ENCODE measurements at places on chromosomes 13 and 19.

DNA sequence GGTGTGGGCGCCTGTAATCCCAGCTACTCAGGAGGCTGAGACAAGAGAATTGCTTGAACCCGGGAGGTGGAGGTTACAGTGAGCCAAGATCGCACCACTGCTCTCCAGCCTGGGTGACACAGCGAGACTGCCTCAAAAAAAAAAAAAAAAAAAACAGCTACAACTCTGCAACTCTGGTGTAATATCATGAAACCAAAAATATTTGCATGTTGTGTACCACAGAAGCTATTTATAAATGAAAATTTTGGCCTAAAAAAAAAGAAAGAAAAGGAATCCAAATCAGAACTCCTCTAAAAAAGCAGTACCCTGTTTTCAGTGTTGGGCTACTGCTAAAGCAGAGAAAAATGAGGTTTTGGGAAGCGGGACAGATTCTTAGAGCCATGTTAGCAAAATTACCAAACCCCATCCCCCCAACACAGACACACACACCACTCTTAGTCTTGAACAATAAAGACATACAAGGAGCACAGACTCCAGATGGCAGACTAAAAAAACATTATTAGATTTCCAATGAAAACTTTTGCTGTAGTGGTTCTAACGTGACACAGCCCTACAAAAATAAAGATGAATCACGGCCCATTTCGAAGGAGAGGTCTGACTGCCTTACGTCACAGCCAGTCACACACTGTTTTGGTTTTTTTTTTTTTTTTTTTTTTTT lies 51.5 kb downstream of the INSR start:
- no peaks in the 10 kb centered on the region for H3K27me3 ChIP-seq
- DNase-seq, result no peak
- H3K4me1 ChIP-seq, result no peaks in the 10 kb centered on the region
- H3K27ac ChIP-seq, result no peak overlapping the region

DNA sequence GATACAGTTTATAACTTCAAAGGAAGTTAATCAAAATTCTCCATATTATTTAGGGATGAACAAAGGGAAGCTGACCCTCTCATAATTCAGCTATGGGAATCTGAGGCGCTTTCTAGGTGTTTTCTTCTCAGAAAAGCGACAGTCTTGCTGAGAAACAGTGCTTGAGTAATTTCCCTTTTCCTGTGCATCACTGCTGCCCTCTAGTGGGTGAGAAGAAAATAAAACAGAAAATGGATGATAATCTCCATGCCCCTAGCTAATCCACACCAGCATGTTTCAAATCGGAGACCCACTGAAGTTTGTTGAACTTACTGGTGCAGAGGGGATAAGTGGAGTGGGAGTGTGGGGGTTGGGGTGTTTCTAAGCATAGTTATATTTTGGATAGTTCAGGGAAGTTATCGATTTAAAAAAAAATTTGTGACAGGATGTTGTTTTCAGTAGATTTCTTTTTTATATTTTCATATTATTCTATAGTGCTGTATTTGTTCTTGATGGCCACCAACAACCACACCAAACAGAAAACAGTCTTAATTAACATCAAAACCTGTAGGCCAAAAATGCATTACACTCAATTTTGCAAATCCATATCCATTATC lies 21.4 kb downstream of the LCP1 start:
- DNase-seq, result peak; percentile 71
- no peaks in the 10 kb centered on the region for H3K27me3 ChIP-seq
- peak overlapping the region; percentile 13 for H3K4me3 ChIP-seq

DNA sequence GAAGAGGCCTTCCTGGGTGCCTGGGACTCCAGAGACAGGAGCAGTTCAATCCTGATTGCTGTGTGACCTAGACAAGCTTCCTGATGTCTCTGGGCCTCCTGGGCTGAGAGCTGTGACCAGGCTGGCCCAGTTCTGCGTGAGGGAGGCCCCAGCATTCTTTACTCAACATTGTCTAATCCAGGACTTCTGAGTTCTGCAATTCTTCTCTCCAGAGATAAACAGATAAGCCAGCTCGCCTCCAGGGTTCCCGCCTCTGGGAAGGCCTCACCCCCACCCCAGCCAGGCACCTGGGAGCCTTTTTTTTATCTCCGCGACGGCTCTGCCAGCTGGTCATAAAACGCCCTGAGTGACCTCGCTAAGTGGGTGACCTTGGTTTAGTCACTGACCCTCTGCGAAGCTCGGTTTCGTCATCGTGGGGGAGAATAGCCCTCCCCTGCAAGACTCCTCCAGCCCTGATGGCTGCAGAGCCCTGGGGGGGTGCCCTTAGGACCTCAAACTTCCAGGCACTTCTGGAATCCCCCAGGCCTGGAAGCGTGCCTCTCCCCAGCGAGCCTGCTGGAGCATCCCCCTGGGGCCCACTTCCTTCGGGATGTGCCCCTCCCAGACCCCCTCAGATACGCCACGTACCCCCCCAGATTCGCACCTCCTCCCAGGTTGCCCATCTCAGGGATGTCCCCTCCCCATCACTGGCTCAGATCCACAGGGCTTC lies 1.9 kb downstream of the SULT2B1 start:
- H3K27ac ChIP-seq, result no peak overlapping the region
- DNase-seq, result no peak
- H3K36me3 ChIP-seq, result no peaks in the 10 kb centered on the region
- H3K27me3 ChIP-seq, result no peaks in the 10 kb centered on the region
- H3K4me3 ChIP-seq, result no peak overlapping the region

DNA sequence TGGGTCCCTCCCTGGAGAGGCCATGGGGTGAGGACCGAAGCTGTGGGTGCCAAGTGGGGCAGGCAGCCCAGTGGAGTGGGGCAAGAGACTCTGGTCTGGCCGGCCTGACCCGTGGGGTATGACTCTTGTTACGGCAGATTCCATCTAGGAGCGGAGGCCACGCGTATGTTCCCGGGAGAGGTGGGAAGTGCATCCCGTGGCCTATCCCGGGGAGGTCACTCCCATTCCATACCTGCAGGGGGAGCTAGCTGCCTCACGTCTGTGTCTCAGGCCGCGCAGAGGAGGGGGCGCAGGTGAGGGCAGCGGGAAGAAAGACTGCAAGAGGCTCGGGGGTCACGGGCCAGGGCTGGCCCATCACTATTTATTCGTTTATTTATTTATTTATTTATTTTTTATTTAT lies 4.9 kb downstream of the CSNK1G2 start:
- H3K27me3 ChIP-seq, result no peaks in the 10 kb centered on the region
- H3K27ac ChIP-seq, result no peak overlapping the region
- H3K4me3 ChIP-seq, result no peak overlapping the region
- no peak for DNase-seq
- H3K36me3 ChIP-seq, result no peaks in the 10 kb centered on the region
